ENCODE measurements at places on chromosomes 5 and 9.

GRCh38 chr9:31071606-31072286 is 1312.7 kb upstream of the ACO1 start:
- no peak for DNase-seq

DNA sequence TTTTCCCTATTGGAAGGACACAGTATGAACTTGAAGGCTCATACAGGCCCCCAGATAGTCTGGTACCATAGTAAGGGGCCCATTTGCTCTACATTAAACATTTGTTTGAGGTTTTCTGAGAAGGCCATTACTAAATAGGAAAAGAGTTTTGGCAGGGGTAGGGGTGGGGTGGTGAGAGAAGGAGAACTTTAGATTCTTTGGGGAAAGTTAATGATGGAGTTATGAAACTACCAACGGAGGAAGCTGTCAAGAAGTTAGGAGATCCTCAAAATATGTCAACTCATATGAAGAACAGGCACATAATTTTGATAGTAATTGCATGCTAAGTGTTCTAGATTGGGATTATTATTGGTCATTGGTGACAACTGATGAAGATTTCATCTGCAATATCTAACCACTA is 114.7 kb downstream of the TAF11L14 start:
- no peak for DNase-seq

GRCh38 chr9:15468145-15468544 is 42.6 kb downstream of the PSIP1 start:
- DNase-seq = no peak

GRCh38 chr5:116795189-116795588 is 220.6 kb upstream of the SEMA6A start:
- DNase-seq = no peak

GRCh38 chr9:70402213-70402612 is 12.2 kb downstream of the KLF9 start:
- no peak for DNase-seq

DNA sequence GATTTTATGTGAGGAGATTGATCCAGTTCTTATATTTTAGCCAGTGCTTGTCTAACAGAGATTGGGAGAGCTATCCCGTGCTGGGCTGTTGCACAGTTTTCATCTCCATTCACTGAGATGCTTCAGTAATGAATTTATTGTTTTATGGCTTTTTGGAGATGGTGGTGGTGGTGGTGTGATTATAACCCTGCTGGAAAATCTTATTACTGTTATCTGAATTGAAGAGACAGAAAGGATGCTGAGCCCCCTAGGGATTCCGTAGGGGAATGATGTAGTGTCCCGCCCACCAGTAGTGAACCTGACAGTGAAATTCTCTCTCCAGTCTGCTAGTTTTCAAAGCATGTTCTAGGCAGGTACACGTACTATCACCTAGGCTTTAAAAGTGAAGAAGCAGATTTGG is 1.9 kb downstream of the RAI14 start:
- DNase-seq = no peak

DNA sequence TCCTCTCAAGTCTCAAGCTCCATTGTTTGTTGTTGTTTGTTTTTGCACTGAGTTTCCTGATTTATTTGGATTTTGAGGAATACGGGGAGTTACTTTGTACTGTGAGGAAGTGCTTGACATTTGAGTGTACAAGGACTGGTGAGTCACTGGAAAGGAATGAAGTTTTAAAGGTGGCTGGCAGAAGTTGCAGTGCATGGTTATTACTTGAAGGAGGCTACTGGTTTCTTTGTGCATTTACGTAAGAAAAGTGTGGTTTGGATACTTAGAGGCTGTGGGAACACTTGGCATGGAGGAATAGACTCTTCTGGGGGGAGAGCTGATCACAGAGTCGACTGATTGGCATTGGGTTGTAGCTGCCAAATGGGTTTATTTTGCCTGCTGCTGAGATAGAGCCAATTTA is 919.0 kb downstream of the TAF11L14 start:
- DNase-seq = no peak

- DNase-seq = no peak
Measured at GRCh38 chr5:59319250-59319649, 574.3 kb downstream of the PDE4D start.

DNA sequence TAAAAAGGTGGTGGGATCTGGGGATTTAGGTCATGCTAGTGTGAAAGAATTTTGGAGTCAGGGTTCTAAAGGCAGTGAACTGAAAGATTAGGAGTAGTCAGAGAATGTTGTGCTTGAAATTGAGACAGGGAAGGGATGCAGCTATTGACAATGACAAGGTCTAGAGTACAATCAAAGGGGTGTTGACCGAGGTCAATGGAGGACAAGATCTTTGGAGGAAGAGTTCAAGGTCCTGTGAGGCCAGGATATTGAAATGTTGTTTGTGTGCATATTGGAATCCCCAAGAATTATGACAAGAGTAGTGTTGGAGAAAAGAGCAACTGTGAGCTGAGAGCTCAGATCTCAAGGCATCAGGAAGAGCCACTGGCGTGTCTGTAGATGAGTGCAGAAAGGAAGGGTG is 116.9 kb downstream of the RASGRF2 start:
- DNase-seq = no peak

DNA sequence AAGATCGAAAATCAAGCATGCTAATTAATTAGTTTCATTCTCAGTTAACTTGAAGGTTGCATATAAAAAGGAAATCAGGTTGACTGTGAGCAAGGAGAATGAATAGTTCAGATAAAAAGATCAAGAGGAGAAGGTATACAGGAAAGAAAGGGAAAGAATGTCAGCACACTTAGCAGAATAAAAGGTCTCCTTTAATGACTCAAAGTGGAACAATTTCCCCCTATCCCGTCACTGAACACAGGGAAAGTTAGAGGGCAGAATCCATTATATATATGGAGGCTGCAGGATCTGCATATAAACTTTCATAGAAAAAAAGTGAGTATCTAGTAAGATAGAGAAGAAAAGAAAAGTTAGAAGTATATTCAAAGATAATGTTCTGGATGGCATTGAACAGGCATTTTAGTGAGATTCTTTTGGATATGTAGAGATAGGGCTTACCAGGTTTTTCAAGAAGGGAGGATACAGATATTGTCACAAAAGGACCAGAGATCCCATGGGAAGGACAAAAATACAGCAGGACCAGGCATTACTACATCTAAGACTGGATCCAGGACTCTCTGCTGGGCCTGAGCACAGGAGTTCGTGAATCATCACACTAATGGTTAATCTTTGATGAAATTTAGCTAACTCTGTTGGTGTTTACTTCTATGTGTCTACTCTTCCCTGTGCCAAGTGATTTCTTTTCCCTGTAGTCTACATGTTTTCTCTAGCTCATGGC is 988.2 kb upstream of the ARRDC3 start:
- no peak for DNase-seq

GRCh38 chr9:138076650-138077009 is 199.0 kb downstream of the CACNA1B start:
- DNase-seq = no peak

GRCh38 chr9:115098226-115098965 is 19.6 kb downstream of the TNC start:
- no peak for DNase-seq

GRCh38 chr5:125412561-125413495 is 666.4 kb upstream of the ZNF608 start:
- no peak for DNase-seq
